ENCODE measurements at places on chromosomes 5 and 9. TPM values are rescaled to one million over a fixed set of nuclear protein-coding genes. Genes with fewer than 3 reads are reported as not detected.

GRCh38 chr5:32583582-32584232 lies 1.6 kb upstream of the SUB1 start:
- DNase-seq = no peak

DNA sequence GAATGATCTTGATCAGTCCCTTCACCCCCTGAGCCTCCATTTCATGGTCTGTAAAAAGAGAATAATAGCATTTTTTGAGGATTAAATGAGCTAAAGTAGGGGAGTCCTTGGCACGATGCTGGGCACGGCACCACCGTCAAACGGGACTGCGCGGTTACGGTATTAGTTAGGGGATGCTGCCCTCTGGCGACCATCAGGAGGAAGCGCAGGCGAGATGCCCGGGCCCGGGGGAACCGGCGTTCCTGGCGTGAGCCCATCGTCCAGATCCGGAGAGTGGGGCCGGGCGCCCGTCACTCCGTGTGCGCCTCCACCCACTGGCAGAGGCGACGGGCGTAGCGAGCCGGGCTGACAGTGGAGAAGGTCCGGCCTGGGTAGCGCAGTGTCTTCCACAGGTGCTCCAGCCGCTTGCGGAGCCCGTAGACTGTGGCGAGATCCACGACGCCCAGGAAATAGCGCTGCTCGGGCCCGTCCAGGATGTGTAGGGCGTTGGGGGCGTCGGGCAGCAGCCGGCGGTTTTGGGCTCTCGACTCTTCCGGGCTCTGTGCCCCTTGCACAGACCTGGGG lies 4.8 kb upstream of the ST6GALNAC4 start:
- DNase-seq = no peak

DNA sequence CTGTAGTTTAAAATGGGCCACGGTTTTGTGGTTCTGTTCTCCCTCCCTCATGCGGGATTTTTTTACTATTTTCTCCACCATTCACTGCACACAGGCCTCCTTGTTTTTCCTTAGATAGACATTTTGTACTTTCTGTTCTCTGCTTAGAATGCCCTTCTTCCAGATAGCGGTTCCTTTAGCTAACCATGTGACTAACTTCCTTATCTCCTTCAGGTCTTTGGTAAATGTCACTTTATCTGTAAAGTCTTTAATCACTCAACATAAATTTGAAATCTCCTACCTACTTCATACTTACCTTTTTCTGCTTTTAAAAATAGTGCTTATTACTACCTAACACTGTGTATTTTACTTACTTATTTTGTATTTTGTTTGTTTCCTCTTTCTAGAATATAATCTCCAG lies 15.0 kb downstream of the FER start:
- DNase-seq = no peak

TAF11L5 gene
- total RNA-seq = not detected

All from skin of body (tissue), 3 donors.